ENCODE measurements at places on chromosomes 1 and 21.

DNA sequence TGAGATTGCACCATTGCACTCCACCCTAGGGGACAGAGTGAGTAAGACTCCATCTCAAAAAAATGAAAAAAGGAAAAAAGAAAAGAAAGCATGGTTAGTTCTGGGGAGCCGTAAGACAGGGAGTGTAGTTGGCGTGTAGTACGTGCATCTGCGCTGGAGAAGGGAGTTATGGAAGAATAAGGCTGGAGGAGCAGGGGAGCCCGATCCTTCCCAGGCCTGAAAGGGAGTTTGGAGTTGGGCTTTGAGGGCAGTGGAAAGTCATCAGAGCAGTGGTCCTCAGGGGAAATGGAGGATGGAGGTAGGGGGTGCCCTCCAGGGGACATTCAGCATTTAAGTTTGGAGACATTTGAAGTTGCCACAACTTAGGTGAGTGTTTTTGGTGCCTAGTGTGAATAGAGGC, 11.3 kb upstream of the TMEM201 start:
- no peak for DNase-seq

- DNase-seq, result no peak
Observed at GRCh38 chr1:61956784-61957183, 214.5 kb downstream of the PATJ start.

DNA sequence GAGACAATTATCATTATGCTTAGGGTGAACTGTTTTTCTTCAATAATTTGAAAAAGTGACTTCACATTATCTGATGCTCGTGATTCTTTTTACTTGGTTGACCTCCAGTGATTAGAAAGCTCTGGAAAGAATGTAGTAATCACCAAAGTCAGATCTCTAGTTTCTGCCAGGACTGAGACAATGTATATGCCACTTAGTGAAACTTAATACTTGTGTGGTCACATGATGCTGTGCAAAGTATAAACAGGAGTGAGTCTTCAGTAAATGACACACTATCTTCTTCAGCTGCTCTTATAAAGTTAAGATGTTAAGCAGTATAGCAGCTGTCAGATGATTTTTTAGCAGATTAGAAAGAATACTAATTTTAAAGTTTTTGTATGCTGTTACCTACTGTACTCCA, 17.2 kb downstream of the VCAM1 start:
- DNase-seq, result no peak

- DNase-seq, result no peak
Observed at GRCh38 chr1:220817907-220818306, 31.2 kb downstream of the MTARC1 start.

- no peak for DNase-seq
Observed at GRCh38 chr1:205568469-205569361, 63.1 kb downstream of the ELK4 start.

GRCh38 chr1:152519851-152520250, 5.6 kb downstream of the CRCT1 start:
- no peak for DNase-seq

DNA sequence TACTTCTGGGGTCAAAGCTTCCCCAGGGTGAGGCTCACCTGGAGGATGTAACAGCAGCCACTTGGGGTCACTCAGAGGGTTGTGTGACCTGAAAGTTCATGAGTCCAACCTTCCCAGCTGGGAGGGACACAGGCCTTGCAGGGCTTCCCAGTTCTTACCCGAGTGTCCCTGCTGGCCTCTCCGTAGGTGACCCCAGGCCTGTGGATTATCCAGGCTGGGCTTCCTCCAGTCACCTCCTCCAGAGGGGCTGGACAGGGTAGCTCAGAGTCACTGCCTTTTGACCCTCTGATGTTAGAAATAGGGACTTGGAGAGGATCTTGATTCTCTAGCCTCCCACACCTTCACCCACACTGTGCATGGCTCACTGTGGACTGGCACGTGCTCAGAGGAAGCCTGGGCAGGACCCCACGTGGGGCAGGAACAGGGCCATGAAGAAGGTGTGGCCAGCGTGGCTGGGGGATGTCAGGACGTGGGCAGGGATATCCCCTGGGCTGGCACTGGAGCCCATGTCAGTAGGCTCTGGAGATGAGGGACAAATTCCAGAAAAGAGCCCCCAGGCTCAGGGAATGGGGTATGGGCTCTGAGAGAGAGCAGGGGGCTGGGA, 131.8 kb downstream of the ACTL8 start:
- no peak for DNase-seq

- no peak for DNase-seq
Observed at GRCh38 chr1:149881876-149882275, 17.5 kb upstream of the BOLA1 start.

GRCh38 chr1:19735440-19736127, 64.1 kb downstream of the TMCO4 start:
- no peak for DNase-seq

DNA sequence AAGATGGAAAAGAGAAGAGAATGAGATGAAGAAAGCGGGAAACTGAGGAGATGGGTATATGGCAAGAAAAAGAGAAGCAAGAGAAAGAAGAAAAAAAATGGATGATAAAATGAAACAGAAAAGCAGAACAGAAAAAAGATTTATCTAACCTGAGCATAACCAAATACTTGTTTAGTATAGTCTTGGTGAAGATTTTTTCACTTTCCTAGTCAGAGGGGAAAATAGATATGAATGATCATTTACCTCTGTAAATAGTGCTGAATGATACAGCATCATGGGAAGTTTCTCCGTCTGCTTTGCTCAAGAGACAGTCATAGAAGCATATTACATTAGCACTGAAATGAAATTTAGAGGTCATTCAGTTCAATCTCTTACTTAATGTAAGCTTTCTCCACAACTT, 36.1 kb upstream of the PLPPR4 start:
- no peak for DNase-seq

GRCh38 chr1:119595168-119595567, 52.9 kb downstream of the ZNF697 start:
- DNase-seq, result no peak

DNA sequence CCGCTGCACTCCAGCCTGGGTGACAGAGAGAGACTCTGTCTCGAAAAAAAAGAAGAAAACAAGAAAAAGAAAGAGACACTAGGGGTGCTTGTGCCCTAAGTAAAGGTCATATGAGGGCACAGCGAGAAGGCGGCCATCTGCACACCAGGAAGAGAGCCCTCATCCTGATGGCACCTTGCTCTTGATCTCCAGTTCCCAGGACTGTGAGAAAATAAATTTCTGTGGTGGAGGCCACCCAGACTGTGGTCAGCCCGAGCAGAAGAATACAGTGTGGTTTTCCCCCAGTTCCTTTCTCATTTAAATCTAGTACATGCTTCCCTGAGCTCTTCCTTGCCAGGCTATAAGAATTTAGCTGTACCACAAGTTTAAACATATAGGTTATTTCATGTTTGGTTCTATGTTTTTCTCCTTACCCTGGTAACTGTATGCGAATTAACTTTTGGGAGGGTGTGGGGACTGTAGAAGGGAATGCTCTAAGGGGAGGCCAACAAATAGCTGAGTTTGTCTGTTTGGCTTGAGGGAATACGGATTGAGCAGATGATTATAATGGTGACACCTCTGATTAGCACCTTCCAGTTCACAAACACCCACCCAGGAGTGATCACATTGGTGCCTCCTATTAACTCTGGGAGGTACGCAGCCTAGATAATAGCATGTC, 119.6 kb upstream of the ERRFI1 start:
- no peak for DNase-seq

Measured in caudate nucleus (tissue), 63 donors.